ENCODE measurements at places on chromosomes 13 and 19. TPM values are rescaled to one million over a fixed set of nuclear protein-coding genes. Genes with fewer than 3 reads are reported as not detected.

The F2RL3 gene
- 2.7 TPM for total RNA-seq

The MIA gene
- not detected for total RNA-seq

The LPAR2 gene
- 67.2 TPM for total RNA-seq

The MAST1 gene
- total RNA-seq = 4.1 TPM

The KRTDAP gene
- total RNA-seq = not detected

The MIER2 gene
- 13.1 TPM for total RNA-seq

The ACTMAP gene
- total RNA-seq = 7.8 TPM

The CYSLTR2 gene
- 2.8 TPM for total RNA-seq

The ELAVL1 gene
- total RNA-seq = 40.7 TPM

The UBAC2 gene
- total RNA-seq = 74.2 TPM

The ZFP28 gene
- total RNA-seq = 4.8 TPM

The ZNF541 gene
- total RNA-seq = 0.99 TPM

The FBXO17 gene
- 0.16 TPM for total RNA-seq

The METTL21C gene
- not detected for total RNA-seq

The NUFIP1 gene
- 3.4 TPM for total RNA-seq

The CEACAM4 gene
- total RNA-seq = 0.92 TPM

The ZNF841 gene
- total RNA-seq = 26.4 TPM

The BRME1 gene
- total RNA-seq = 0.82 TPM

The SHANK1 gene
- not detected for total RNA-seq

The HIPK4 gene
- total RNA-seq = not detected

The ZNF536 gene
- not detected for total RNA-seq

The PLIN5 gene
- total RNA-seq = not detected

The ZNF221 gene
- total RNA-seq = 0.16 TPM

The ZNF225 gene
- total RNA-seq = 1.7 TPM

The NXNL1 gene
- not detected for total RNA-seq

The HSH2D gene
- 27.7 TPM for total RNA-seq

The PRSS57 gene
- total RNA-seq = not detected

The ZNF181 gene
- 4.7 TPM for total RNA-seq

The ZNF784 gene
- 11.3 TPM for total RNA-seq

The NCR1 gene
- not detected for total RNA-seq

The LEUTX gene
- total RNA-seq = not detected

The KIR2DL3 gene
- total RNA-seq = not detected

The USHBP1 gene
- total RNA-seq = 0.26 TPM

The ZNF628 gene
- 25.5 TPM for total RNA-seq

The USE1 gene
- 21.7 TPM for total RNA-seq

The POLR2I gene
- total RNA-seq = 28.2 TPM

The FGF22 gene
- total RNA-seq = 0.65 TPM

The CACNG6 gene
- total RNA-seq = not detected

The CYP2F1 gene
- total RNA-seq = 0.37 TPM

The IGLON5 gene
- not detected for total RNA-seq

The UTP14C gene
- total RNA-seq = 3.8 TPM

The CEACAM6 gene
- total RNA-seq = not detected

The IGFL1 gene
- not detected for total RNA-seq

The HTR2A gene
- not detected for total RNA-seq

The FPR1 gene
- total RNA-seq = 4.1 TPM

The SLC6A16 gene
- 3.7 TPM for total RNA-seq

The ZNF256 gene
- total RNA-seq = 12.6 TPM

The OR7G1 gene
- not detected for total RNA-seq

The VSIG10L gene
- total RNA-seq = not detected
